ENCODE measurements at places on chromosomes 4 and X. TPM values are rescaled to one million over a fixed set of nuclear protein-coding genes. Genes with fewer than 3 reads are reported as not detected.

DNA sequence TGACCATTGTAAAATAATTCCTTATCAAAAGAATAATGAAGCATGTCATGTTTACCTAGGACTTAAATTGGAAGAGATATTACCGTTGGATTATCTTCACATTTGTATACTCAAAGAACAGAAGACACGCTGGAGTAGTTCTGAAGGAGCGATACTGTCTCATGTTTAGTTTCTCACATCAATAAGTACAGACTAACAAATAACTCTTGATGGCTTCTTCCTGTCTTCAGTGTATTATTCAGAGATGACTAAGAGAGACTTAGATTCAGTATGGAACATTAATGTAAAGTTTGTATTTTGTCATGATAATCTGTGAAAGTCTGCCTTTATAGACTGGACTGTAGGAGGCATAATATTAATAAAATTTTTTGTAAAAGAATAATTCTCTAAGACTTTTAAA is 72.7 kb downstream of the SPRY1 start:
- no peak for DNase-seq

- no peak for DNase-seq
These were observed 66.0 kb downstream of the MANBA start for GRCh38 chr4:102694791-102695190.

The GRIA2 gene
- total RNA-seq, result not detected

- no peak for DNase-seq
These were observed 58.1 kb upstream of the BCOR start for GRCh38 chrX:40155589-40156469.

The HPGDS gene
- not detected for total RNA-seq

The SCARB2 gene
- total RNA-seq, result 58.4 TPM

The PABPC5 gene
- total RNA-seq, result 1.3 TPM

DNA sequence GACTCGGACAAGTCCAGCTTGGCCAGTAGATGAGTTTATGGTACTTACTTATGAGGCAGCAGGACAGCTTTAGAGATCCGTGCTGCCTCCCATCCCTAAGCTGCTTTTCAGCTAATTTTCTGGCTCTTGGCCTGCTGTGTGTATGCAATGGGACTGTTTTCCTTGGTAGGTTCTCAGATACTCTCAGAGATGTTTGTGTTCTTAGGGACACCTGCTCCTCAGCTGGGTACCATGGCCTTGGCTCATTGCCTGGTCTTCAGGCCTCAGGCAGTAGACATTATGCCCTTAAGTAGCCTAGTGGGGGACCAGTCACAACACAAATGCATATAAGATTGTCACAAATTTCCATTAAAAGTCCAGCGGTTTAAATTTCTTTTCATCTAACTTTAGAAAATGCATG is 688.0 kb downstream of the PCDH7 start:
- DNase-seq, result no peak

GRCh38 chrX:46837558-46838485 is 979 bp downstream of the RP2 start:
- DNase-seq, result no peak

- no peak for DNase-seq
These were observed 338.6 kb downstream of the SPIN4 start for GRCh38 chrX:63012574-63012973.

- no peak for DNase-seq
These were observed 60.9 kb downstream of the CPZ start for GRCh38 chr4:8653326-8654000.
